ENCODE measurements at places on chromosomes 3 and 15. TPM values are rescaled to one million over a fixed set of nuclear protein-coding genes. Genes with fewer than 3 reads are reported as not detected.
A peak's percentile ranks its signal among the peaks of the same experiment; 100 is the strongest.

GRCh38 chr3:61847784-61848462 is 286.6 kb downstream of the PTPRG start:
- no peak for DNase-seq

The MEX3B gene
- 46.1 TPM for total RNA-seq

DNA sequence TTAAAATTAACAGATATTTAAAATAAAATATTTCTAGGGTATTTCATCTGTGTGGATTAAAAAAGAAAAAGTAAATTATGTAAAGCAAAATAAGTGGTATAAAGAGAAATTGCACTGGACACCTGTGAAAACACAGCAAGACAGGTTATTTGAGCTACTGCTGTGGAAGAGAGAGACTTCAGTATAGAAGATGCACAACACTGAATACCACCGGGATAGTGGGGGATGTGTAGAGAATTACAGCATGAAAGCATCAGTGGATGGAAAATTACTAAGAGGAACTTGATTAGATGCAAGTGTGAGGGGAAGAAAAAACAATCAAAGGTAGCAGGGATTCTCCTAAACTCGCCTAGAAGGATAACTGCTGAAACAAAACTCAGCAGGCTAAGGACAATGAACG is 1242.5 kb upstream of the GBE1 start:
- no peak for DNase-seq

- DNase-seq = no peak
These were observed 212.5 kb downstream of the OSBPL10 start for GRCh38 chr3:31768479-31769125.

GRCh38 chr3:100075851-100076730 is 38.2 kb downstream of the FILIP1L start:
- no peak for DNase-seq

- peak; percentile 71 for DNase-seq
These were observed 991 bp upstream of the HIGD1A start for GRCh38 chr3:42805141-42805821.

GRCh38 chr15:101410612-101411011 is 78.9 kb downstream of the PCSK6 start:
- DNase-seq = no peak

- no peak for DNase-seq
These were observed 507.6 kb downstream of the NR2F2 start for GRCh38 chr15:96838081-96838480.

DNA sequence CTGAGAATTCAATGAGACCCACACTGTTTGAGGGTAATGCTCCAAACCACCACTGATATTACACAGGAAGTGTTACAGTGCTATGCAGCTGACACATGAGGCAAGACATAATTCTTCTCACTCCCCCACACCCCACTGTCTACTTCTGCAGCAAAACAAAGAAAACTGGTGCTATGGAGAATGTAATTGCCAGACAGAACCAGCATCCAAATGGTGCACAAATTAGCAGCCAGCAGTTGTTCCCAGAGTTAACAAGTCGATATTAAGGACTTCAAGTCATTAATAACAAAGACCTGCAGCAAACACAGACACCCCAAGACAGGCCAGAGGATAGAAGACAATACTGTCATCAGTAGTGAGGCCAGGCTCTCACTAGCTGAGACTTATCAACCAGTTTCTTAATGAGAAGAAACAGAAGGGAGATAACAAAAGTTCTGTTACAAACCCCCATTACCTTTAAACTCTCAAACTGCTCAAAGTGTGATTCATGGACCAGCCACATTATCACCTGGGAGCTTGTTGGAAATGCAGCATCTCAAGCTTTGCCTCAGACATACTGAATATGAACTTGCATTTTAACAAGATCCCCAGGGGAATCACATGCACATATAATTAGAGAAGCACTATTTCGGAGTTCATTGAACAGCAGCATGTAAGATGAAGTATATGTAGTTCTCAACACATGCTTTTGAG is 58.7 kb upstream of the FNDC3B start:
- no peak for DNase-seq

- no peak for DNase-seq
These were observed 33.8 kb downstream of the GLCE start for GRCh38 chr15:69194025-69194827.

The SCG5 gene
- total RNA-seq = 127 TPM

The HMCES gene
- 33.2 TPM for total RNA-seq

The HCLS1 gene
- 6.0 TPM for total RNA-seq

The STARD9 gene
- total RNA-seq = 13.7 TPM

GRCh38 chr3:103899328-103899727 is 1464.5 kb downstream of the ZPLD1 start:
- DNase-seq = no peak

- DNase-seq = no peak
These were observed 40.5 kb downstream of the HES1 start for GRCh38 chr3:194176274-194176991.
